ENCODE measurements at places on chromosomes 2 and 18. TPM values are rescaled to one million over a fixed set of nuclear protein-coding genes. Genes with fewer than 3 reads are reported as not detected.

Gene SMC6
- 13.4 TPM for total RNA-seq

DNA sequence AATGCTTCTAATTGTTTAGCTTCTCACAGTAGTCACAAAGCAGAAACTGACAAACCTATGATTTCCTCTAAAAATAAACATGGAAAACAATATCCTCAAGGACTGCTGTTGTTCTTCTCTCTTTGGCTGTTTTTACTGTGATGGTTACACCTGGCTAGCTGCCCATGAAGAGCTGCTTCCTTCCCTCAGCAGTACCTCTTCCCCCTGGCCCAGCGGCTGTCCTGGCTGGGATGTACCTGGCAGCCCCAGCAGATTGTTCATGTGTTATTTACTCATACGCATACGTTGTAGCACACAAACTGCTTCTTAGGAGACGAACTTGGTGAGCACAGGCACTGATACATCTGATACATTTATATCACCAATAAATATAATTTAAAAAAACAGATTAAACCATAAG, 27.4 kb downstream of the NEMP2 start:
- no peak for DNase-seq

GRCh38 chr2:208565690-208566416, 159.3 kb downstream of the PTH2R start:
- DNase-seq = no peak

- DNase-seq = no peak
These were observed 6.5 kb upstream of the IL1R2 start for GRCh38 chr2:101985101-101985792.

DNA sequence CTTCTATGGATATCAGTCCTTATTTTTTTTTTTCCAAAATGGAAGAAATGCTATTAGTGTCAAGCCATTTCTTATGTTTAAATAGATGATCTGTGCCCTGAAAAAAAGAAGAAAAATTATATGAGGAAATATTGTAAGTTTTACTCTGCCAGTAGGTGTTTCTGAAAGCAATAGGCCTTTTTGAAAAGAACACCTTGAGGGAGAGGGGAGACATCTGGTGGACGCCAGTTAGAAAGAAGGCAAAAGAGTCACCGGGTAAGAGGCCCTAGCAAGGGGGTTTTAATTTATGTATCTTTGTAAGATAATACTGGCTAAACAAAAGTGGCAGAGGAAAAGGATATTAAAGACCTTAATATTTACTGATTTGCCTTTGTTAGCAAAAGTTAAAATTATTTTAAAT, 56.1 kb downstream of the DYNAP start:
- DNase-seq = no peak

DNA sequence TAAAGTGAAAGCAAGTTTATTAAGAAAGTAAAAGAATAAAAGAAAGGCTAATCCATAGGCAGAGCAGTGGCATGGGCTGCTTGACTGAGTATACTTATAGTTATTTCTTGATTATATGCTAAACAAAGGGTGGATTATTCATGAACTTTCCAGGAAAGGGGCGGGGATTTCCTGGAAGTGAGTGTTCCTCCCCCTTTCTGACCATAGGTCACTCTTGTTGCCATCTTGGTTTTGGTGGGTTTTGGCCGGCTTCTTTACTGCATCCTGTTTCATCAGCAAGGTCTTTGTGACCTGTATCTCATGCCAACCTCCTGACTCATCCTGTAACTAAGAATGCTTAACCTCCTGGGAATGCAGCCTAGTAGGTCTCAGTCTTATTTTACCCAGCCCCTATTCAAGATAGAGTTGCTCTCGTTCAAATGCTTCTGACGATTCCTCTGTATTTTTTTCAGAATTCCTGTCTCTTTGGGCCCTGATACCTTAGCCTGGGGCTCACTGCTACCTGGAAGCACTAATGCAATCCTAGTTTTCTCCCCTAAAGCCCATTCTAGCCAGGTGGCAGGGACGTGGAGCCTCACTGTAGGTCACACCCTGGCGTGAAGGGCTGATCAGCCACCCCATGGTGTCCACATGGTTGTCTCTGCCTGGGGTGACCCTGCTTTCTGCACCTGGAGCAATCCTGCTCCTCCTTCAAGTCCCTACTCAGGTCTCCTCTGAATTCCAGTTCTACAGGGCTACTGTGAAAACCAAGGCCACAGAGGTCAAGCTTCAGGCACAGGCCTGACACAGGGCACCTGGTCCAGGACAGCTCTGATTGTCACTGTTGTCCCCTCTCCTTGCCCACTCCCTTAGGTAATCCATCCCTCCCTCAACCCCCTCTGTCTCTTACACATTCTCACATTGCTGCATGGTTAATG, 6.0 kb upstream of the SLC35F6 start:
- DNase-seq = peak; percentile 68

DNA sequence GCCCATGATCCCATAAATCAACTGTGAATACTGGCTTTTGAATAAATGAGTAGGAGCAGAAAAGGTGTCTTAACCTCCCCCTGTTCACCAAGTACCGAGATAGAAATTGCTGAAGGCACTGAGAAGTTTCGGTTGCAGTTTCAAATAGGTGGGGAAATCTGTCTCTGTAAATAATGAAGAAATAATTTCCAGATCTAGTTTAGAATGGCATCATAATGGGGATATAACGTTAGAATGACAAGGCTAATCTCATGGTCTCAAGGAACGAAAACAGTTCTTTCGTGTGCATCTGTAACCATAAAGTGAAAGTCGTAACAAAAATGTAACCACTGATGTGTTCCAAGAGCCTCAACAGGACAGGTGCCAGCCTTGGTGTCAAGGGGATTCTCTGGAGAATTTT, 49.9 kb upstream of the TMEM18 start:
- DNase-seq = no peak

DNA sequence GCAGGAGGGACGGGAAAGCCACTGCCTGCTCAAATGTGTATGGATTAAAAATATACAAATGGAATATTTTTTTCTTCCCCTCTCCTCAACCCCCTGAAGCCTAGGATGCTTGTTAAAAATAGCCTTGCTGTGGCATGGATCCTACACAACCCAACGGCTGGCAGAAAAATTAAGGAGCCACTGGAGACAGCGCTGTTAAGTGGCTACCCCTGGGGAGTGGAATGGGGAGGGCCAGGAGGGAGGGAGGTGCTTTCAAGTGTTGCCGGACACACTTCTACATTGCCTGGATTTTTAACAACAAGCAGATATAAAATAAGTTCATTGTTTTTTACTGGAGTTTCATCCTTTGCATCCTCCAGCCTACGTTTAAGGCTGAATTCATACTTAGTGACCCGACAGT, 66.6 kb downstream of the ZBTB7C start:
- no peak for DNase-seq

GRCh38 chr2:55416786-55417568, 2.7 kb downstream of the CCDC88A start:
- no peak for DNase-seq

Gene TNFAIP6
- 6.9 TPM for total RNA-seq

GRCh38 chr2:37918742-37919186, 6.3 kb upstream of the RMDN2 start:
- DNase-seq = no peak

DNA sequence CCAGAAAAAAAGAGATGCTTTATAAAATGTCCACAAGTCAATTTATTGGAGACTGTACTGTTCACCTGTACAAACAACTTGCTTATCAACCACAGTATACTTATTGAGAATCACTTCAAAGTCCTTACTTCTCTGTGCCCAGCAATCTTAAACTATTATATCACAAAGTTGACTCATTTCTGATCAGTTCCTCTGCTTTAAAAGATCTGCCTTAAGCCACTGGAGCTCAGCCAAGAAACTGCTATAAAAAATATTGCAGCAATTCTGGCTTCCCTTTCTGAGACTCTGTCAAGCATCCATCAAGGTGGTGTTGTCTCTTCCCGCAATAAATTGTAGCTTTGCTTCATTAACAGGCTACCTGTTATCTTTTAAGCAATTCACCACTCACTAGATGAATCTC, 375.2 kb upstream of the SPHKAP start:
- DNase-seq = no peak

DNA sequence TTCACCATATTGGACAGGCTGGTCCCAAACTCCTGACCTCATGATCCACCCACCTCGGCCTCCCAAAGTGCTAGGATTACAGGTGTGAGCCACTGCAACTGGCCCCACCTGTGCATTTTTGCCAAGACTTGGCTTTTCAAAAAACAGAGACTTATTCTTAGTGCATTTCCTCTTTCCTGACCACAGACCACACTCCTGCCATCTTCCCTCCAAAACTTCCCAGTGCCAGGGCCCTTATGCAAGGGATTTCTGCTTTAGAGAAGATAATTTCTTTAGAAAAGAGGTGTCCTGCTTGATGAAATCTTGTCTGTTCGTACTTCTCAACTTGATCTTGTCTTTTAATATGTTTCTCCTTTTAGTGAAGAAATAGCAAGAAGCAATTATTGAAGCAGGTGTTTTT, 98.8 kb upstream of the ZNF516 start:
- no peak for DNase-seq

Gene GPBAR1
- 4.2 TPM for total RNA-seq

DNA sequence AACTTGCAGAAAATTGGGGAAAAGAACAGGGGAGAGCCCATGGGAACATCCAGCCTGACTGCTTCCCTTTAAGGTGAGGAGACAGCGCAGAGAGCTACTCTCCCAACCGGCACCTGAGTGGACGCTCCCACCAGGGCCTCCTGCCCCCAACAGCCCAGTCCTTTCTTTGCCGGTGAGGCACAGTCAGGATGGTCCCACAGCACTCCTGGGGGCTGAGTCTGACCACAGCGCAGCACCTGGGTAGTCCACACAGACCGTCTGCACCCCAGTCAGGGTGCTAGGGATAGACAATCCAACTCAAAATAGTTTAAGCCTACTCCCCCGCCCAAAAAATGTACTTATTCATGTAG, 74.5 kb downstream of the MEX3C start:
- DNase-seq = no peak

DNA sequence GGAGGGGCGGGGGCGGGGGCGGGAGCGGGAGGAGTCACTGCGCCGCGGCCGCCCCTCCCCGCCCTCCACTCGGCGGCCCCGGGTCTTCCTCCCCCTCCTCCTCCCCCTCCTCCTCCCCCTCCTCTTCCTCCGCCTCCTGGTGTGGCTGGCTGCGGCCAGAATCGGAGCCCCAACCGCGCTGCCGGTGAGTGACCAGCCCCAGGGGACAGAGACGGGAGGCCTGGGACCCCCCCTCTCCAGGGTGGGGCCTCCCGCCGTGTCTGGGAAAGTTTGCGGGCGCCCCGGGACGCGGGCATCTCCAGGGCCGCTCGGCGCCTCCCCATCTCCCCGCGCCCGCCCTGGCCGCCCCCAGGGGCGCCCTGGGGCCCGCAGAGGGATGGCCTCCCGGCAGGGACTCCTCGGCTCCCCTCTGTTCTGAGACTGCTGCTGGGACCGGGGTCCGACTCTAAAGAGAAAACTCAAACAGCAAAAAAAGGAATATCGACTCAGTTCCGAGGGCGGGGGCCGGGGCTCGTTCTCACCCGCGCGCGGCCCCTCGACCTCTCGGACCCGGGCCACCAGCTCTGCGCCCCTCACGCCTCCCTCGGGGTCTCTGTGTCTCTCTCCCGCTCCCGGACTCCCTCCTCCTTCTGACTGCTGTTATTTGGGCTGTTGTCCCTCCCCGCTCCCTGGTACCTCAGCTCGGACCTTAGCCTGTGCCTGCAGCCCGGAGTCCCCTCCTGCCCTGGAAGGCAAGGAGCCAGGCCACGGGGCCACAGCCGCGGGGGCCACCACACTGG, at the start of gene STON1:
STON1 (plus strand) TSS at position 122 of the 779 bp plus-strand sequence. CDS start 50,480 bp downstream, outside the sequence.
- DNase-seq = no peak

GRCh38 chr2:225097035-225097434, 54.8 kb upstream of the DOCK10 start:
- DNase-seq = no peak

GRCh38 chr2:133532919-133533318, 35.3 kb downstream of the NCKAP5 start:
- no peak for DNase-seq

Gene IL36B
- total RNA-seq = not detected

Gene HS1BP3
- 65.8 TPM for total RNA-seq

- no peak for DNase-seq
These were observed 208.1 kb downstream of the VAPA start for GRCh38 chr18:10121786-10122515.

Gene SNTG2
- total RNA-seq = 8.9 TPM

GRCh38 chr18:65439188-65439587, 311.6 kb upstream of the CDH7 start:
- DNase-seq = no peak

- DNase-seq = no peak
These were observed 65.3 kb downstream of the HAUS1 start for GRCh38 chr18:46169464-46169941.

Gene PLGLB2
- total RNA-seq = 4.9 TPM

GRCh38 chr2:200222791-200223190, 83.7 kb upstream of the SPATS2L start:
- DNase-seq = no peak

DNA sequence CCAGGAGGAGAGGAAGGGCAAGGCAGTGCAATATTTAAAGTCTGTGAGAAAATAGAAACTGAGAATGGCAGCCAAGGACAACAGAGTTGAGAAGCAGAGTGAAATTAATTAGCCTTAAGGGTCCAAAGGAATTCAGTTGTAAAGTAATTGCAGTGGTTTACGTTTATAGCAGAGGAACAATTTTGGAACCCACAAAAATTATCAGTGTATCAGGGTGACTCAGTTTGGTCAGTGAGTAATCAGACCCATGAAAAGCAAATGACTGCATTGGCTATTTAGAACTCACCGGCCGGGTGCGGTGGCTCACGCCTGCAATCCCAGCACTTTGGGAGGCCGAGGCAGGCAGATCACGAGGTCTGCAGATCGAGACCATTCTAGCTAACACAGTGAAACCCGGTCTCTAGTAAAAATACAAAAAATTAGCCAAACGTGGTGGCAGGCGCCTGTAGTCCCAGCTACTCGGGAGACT, 245.8 kb upstream of the SLC39A10 start:
- no peak for DNase-seq

Gene GLB1L
- total RNA-seq = 13.7 TPM

GRCh38 chr2:29160184-29160583, 45.0 kb downstream of the CLIP4 start:
- no peak for DNase-seq

- DNase-seq = no peak
These were observed 3.1 kb downstream of the SPOPL start for GRCh38 chr2:138504546-138505235.

DNA sequence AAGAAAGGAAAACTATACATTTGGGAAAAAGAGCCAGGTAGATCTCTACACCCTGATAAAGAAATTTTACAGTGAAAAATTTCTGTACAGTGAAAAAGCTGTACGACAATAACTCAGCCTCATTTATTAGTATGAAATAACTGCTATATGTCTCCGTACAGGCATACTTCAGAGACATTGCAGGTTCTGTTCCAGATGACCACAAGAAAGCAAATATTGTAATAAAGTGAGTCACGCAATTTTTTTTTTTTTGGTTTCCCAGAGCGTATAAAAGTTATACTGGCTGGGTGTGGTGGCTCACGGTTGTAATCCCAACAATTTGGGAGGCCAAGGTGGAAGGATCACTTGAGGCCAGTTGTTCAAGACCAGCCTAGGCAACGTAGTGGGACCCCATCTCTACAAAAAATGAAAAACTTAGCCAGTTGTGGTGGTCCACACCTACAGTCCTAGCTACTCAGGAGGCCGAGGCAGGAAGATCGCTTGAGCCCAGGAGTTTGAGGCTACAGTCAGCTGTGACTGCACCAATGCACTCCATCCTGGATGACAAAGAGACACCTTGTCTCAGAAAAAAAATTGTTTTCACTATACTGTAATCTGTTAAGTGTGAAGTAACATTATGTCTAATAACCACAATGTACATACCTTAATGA, 28.2 kb upstream of the AMMECR1L start:
- no peak for DNase-seq
